ENCODE measurements at places on chromosomes 7 and 10.
A peak's percentile ranks its signal among the peaks of the same experiment; 100 is the strongest.

DNA sequence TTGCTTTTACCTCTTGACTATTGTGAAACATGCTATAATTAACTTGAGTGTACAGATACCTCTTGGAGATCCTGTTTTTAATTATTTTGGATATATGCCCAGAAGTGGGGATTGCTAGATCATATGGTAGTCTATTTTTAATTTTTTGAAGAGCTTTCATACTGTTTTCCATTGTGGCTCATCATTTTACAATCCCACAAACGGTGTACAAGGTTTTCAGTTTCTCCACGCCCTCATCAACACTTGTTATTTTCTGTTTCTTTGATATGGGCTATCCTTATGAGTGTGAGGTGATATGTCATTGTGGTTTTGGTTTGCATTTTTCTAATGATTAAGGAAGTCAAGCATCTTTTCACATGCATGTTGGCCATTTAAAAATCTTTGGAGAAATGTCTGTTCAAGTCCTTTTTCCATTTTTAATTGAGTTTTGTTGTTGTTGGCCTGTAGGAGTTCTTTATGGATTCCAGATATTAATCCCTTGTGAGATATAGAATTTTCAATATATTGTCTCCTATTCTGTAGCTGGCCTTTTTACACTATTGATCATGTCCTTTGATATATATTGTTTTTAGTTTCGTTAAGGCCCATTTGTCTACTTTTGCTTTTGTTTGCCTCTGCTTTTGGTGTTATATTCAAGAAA, 7.5 kb downstream of the AGK start:
- H3K36me3 ChIP-seq: peaks cover 4% of the 10 kb centered on the region
- H3K4me1 ChIP-seq: no peaks in the 10 kb centered on the region
- H3K4me3 ChIP-seq: no peak overlapping the region
- DNase-seq: no peak
- H3K27me3 ChIP-seq: no peaks in the 10 kb centered on the region
- no peak overlapping the region for H3K27ac ChIP-seq

DNA sequence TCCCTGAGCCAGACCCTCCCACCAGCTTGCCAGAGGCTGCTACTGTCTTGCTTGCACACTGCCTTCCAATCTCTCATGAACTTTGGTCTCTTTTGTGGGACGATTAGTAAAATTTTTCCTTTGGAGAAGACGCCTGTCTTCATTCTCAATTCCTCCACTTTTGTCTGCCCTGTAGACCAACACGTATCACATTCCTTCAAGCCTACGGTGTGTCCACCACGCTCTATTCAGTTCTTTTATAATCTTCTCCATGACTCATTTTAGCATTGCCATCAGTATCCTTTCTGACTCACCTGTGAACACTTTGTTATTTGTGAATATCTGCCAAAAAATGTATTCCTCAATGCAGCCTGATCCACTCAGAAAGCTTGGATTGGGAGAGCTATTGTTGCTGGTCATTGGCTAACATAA, 1.4 kb downstream of the GIMAP5 start:
- no peaks in the 10 kb centered on the region for H3K27me3 ChIP-seq
- peak overlapping the region; percentile 67 for H3K4me3 ChIP-seq
- no peak overlapping the region for H3K27ac ChIP-seq
- no peaks in the 10 kb centered on the region for H3K4me1 ChIP-seq

- no peak for DNase-seq
- H3K27me3 ChIP-seq: no peaks in the 10 kb centered on the region
- H3K27ac ChIP-seq: peak overlapping the region; percentile 93
- no peak overlapping the region for H3K4me3 ChIP-seq
- no peaks in the 10 kb centered on the region for H3K36me3 ChIP-seq
- peaks cover 25% of the 10 kb centered on the region for H3K4me1 ChIP-seq
Measured at GRCh38 chr7:5690931-5691473, 90.5 kb downstream of the RNF216 start.

DNA sequence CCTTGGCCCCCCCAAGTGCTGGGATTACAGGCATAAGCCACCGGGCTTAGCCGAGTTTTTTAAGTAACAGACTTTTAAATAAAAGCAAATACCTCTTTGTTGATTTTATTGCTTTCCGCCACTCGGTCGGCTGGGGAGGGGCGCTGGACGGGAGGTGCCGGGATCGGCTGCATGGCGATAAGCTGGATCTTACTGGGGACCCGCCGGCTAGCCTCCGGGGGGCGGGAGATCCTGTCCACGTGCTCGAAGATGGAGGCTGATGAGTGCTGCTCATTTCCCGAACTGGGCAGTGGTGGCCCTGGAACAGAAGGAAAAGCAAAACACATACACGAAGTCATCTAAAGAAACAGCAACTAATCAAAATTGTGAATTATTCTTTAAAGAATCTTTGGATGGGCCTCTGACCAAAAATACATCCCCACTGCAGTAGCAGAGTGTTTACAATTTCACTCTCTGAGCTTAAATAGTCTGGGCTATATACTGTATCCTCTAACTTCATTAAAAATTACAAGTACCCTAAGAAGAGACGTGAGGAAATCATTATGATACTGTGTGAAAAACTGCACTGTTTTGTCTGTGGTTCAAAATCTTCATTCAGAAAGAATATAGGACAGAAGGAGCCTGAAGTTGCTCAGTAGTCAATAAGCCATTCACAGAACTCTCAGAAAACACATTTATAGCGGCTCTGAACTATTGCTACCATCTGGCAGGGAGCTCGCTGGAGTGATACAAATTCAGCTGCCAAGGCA, 73.2 kb upstream of the ATP6V0A4 start:
- no peak overlapping the region for H3K27ac ChIP-seq
- no peak for DNase-seq
- H3K36me3 ChIP-seq: peaks cover 13% of the 10 kb centered on the region
- H3K4me3 ChIP-seq: no peak overlapping the region
- no peaks in the 10 kb centered on the region for H3K27me3 ChIP-seq

DNA sequence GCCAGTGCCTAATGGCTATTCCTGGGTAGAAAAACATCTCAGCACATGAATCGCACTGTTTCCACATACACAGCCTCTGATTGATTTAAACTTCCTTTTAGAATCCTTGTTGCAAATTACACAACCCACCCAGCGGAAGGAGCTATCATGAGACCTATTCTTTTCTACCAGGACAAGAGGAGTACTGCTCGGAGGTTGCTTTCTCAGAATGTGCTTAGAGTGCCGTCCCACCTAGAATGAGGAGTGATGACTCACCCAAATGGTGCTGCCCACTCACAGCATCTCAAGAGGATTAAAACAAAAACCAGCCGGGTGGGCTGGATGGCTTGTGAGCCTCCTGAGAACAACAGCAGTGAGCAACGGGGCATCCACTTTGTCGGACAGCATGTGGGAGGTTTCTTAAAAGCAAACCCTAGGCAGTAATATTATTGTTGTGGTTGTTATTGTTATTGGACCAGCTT, 128.9 kb downstream of the DGKI start:
- no peaks in the 10 kb centered on the region for H3K4me1 ChIP-seq
- no peak for DNase-seq
- H3K4me3 ChIP-seq: no peak overlapping the region
- no peaks in the 10 kb centered on the region for H3K27me3 ChIP-seq

DNA sequence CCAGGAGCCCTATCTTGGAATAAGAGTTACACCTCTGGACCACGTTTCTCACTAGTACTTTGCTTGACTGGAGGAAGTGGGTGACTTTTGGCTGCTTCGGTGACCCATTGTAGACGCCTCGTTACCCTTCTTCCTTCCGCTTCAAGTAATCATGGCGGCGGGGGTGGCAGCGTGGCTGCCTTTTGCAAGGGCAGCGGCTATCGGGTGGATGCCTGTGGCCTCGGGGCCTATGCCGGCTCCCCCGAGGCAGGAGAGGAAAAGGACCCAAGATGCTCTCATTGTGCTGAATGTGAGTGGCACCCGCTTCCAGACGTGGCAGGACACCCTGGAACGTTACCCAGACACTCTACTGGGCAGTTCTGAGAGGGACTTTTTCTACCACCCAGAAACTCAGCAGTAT, 1.5 kb downstream of the KCND2 start:
- no peak overlapping the region for H3K4me3 ChIP-seq
- no peak overlapping the region for H3K27ac ChIP-seq
- peaks cover 5% of the 10 kb centered on the region for H3K4me1 ChIP-seq
- no peak for DNase-seq
